Kidney glomerular epithelial cell (primary cell): ENCODE measurements at places on chromosomes 7 and 10.
A peak's percentile ranks its signal among the peaks of the same experiment; 100 is the strongest.

DNA sequence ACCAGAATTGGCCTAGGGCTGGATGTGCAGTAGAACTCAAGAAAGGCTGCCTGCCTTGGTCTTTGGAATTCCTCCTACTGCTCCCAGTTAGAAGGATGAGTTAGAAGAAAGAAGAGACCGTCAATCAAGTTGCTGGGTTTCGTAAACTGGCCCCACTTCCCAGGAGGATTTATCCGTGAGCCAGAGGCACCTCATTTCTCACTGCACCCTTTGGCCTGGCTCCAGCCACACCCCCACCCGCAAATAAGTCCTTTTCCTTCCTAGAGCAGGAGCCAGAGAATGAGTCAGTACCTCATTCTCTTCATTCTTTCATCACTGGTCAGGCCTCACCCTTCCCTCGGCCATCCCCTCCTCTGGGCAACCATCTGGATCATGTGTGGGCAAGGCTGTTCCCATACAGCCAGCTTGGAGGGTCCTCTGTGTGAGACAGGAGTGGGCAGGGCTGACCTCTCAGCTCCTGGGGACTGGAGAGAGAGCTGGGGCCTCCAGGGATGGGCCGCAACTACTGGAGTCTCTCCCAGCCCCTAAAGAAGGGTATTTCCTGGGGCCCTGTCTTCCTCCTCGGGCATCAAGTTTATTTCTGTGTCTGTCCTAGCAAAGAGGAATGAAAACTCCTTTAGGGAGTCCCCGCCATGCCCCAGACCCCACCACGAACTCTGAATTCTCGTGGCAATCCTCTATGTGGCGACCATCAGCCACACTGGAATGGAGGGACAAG is 87.2 kb upstream of the DUSP5 start:
- DNase-seq: peak; percentile 94

DNA sequence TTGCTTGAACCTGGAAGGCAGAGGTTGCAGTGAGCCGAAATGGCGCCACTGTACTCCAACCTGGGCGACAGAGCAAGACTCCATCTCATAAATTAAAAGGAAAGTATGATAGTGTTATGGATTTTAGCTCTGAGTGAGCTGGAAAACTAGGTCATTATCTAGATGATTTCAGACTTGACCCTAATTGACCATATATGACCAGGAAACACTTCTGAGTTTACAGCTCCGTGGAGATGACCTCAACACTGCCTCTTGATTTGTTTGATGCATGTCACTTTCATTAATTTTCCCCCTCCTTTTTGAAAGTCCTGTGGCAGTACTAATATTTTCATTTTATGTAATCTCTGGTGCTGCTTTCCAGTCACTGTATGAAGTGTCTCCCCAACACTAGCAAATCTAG is 7.8 kb upstream of the SEC61A2 start:
- no peak for DNase-seq

GRCh38 chr7:5450549-5451327 is 27.1 kb upstream of the TNRC18 start:
- DNase-seq: no peak

DNA sequence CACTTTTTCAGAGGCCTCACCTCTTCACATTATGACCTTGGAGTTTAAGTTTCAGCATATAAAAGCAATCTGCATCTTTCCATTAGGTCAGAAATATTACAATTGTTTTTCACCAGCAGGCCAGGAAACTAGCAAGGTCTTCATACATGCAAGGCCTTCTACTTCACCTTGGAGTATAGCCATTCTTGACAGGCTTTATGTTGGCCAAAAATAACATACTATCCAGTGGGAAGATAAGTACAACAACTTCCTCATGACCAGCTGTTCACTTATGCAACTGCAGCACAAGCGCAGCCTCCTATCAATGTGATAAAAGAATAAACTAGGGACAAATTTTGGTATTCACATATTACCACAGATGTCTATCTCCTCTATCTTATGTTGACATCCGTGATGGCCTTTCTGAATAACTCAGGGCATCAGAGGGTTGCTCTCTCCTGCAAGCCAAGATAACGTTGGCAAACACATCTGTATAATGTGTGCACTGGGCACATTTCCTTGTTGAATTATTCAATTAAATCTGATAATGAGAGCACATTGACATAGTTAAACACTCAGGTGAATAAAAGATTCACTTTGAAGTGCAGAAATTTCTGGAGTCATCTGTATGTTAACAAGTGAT is 239.8 kb downstream of the FZD1 start:
- DNase-seq: no peak

DNA sequence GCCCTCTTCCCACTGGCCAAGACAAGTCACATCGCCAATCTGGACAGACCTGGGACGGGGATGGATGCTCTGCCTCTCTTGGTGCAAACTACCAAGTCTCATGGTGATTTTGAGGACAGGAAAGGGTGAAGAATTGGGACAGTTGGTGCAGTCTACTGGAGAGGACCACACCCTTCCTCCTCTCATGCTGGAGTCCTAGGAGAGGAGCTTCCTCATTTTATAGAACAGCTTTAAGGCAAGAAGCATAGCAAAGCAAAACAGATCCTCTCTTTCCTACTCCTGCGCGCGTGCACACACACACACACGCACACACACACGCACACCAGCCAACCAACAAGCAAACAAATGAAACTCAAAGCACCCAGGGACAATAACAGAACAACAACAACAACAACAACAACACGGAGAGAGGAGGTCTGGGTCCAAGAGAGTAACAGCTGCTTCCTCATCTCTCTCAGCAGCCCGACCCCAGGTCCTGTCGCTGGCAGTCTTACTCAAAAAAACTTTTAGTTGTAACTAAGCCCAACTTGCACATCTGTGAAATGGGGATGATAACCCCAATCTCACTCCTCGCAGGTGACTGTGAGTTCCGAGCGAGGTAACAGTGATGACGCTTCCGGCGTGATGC is 83.4 kb downstream of the TMEM178B start:
- DNase-seq: no peak

DNA sequence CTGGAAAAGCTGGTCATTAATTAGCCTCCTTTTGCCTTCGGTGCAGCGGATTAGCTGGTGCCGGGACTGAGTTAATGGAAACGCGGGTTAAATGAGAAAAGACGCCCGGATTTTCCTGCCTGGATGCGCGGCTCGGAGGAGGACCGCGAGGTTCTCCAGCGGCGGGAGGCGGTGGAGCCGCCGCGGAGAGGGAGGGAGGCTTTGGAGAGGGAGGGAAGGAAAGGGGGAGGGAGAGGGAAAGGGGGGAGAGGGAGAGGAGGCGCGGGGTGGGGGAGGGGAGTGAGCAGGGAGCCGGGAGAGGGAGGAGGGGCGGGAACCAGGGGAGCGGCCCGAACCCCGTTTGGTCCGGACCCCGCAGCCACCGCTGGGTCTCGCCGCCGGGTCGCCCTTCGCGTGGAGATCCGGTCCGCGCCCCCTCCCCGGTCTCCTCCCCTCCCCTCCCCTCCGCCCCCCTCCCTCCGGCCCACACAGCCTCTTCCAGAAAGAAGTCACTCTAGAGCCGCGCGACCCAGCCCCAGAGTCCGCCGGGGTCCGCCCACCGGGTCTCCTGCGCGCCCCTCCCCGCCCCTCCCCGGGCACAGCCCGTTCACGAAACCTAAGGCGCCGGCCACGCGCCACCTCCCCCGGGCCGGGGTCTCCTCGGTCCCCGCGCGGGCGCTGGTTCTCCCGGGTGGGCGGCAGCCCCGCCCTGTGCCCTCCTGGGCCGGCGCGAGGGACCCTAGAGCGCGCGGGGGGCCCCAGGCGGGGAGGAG is 347.5 kb downstream of the DNAJB6 start:
- no peak for DNase-seq

DNA sequence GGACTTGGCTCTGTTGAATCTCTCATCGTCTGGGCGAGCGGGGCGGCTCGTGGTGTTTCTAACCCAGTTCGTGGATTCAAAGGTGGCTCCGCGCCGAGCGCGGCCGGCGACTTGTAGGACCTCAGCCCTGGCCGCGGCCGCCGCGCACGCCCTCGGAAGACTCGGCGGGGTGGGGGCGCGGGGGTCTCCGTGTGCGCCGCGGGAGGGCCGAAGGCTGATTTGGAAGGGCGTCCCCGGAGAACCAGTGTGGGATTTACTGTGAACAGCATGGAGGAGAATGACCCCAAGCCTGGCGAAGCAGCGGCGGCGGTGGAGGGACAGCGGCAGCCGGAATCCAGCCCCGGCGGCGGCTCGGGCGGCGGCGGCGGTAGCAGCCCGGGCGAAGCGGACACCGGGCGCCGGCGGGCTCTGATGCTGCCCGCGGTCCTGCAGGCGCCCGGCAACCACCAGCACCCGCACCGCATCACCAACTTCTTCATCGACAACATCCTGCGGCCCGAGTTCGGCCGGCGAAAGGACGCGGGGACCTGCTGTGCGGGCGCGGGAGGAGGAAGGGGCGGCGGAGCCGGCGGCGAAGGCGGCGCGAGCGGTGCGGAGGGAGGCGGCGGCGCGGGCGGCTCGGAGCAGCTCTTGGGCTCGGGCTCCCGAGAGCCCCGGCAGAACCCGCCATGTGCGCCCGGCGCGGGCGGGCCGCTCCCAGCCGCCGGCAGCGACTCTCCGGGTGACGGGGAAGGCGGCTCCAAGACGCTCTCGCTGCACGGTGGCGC is at the start of gene EN2:
Gene EN2, plus strand, starts transcription at position 19 of the 767 bp plus-strand sequence. Its CDS starts 249 bp downstream, at position 268.
- DNase-seq: no peak

GRCh38 chr10:84945791-84946190 is 617.4 kb downstream of the CCSER2 start:
- no peak for DNase-seq

GRCh38 chr7:372932-373791 is 83.2 kb downstream of the FOXL3 start:
- no peak for DNase-seq

- DNase-seq: no peak
These were observed 181.1 kb upstream of the IMMP2L start for GRCh38 chr7:111743244-111743847.

DNA sequence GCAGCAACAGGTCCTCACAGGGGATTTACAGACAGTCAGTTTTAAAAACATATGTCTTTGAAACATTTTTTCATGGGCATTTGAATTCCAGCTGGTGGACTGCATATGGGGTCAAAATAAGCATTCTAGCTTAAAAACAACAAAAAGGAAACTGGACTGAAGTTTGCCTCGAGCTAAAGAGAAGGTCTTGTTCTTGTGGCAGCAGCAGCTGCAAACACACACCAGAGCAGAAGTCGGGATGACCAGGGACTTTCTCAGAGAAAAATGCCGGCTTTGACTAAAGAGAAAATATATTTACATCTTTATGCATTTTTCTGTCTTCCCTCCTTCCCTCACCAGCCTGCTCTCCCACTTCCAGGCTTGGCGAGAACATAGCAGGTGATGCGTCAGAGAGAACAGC is 361.4 kb downstream of the CXCL12 start:
- DNase-seq: no peak

- DNase-seq: no peak
These were observed 1034.5 kb upstream of the LRRTM3 start for GRCh38 chr10:65891073-65891981.

DNA sequence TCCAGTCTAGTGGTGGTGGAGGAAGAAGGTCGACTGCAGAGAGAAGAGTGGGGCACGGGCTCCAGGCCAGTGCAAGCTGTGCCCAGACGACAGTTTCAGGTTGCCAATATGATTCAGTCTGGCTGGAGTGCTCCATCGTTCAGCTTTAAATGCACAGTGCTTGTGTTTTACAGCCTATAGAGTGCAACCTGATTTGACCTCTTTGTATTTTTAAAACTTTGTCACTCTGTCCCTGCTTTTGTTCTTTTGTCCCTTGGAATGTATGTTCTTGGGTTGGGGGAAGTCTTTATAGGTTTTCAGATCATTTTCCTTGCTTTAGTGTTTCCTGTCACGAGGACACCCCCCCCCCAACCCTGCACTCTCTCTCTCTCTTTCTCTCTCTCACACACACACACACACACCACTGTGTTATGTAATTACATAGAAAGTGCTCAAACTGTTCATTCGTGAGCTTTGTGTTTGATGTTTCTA is 198.0 kb downstream of the CAMK1D start:
- no peak for DNase-seq

GRCh38 chr10:90860790-90861189 is 3.0 kb upstream of the HTR7 start:
- DNase-seq: no peak

- no peak for DNase-seq
These were observed 298.5 kb upstream of the KLF6 start for GRCh38 chr10:4083509-4084003.

DNA sequence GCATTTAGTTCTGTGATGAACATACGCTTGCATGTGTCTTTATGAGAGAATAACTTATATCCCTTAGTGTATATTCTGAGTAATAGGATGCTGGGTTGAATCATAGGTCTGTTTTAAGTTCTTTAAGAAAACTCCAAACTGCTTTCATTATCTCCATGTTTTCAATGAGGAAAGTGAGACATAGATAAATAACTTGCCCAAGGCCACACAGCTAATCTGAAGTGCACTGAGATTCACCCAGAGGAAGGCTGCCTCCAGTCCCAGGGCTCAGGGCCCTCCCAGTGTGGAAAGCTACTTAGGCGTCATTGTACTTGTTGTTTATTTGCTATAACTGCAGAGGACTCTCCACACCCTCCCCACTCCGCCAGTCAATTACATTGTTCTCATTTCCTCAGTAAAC is 126.7 kb downstream of the INHBA start:
- no peak for DNase-seq

DNA sequence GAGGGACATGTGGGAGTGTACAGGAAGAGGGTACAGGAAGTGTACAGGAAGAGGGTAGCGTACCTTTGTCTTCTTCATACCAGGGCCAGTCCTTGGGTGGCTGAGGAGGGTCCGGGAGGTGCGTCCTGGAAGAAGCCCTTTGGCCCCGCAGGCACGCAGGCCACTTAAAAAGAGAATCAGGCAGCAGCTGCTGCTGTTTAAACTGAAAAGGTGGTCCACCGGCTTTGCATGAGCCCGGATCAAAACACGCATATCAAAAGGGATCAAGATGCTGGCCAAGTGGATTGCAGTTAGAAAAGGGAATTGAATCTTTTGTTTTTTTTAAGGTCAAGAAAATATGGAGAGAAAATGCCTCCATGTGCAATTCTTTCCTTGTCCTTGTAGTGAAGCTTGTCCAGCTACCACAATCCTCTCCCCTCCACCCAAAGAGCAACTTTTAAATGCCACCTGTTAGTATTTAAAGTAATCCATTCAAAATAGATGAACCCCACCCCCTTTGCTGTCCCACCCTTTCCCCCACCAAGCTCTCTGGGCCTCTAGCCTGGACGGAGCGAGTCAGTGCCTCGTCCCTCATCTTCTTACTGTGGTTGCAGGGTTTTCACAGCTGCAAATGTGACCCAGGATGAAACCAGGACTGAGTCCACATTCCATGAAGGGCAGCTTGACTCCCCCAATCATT is 142.8 kb downstream of the GLCCI1 start:
- no peak for DNase-seq

- no peak for DNase-seq
These were observed 52.2 kb downstream of the DIP2C start for GRCh38 chr10:637221-637620.

DNA sequence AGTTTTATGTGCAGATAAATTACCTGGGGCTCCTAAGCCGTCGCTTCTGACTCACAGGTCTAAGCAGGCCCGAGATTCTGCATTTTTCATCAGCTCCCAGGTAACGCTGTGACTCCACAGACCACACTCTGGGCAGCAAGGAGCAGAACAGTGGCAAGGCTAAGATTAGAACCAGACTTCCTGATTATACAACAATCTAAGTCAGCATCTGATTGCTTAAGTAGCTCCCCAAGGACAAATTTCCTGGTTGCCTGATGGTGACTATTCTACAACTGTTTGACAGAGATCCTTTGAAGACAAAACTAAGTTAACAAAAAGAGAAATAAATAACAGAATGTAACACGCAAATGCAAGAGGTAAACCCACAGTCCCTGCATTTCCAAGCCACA is 69.0 kb downstream of the CREB3L2 start:
- no peak for DNase-seq

- DNase-seq: no peak
These were observed 164.4 kb downstream of the MDFIC start for GRCh38 chr7:115086146-115086841.

- DNase-seq: no peak
These were observed 68.2 kb downstream of the ELAPOR2 start for GRCh38 chr7:86991093-86991769.
